Kidney capillary endothelial cell (primary cell): ENCODE measurements at places on chromosomes 4 and X.

GRCh38 chr4:18388039-18388438 is 366.5 kb upstream of the LCORL start:
- no peak for DNase-seq

DNA sequence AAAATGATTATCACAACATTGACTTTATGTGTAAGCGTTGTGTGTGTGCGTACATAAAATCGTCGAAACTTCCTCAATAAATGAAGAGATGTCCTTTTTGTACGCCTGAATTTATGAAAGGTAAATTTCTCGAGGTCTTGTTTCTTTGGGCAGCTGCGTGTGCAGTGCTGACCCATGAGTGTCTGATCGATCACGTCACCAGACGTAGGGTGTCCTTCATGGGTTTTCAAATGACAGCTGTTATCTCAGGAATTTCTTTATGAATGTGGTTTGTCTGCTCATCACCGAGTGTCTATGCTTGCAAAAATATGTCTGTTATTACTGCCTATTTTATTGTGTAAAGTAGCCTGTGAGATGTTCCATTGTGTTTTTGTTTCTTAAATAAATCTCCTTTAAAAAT is 67.7 kb upstream of the GPR78 start:
- no peak for DNase-seq

GRCh38 chr4:99323756-99324155 is 2.6 kb upstream of the ADH1B start:
- no peak for DNase-seq

DNA sequence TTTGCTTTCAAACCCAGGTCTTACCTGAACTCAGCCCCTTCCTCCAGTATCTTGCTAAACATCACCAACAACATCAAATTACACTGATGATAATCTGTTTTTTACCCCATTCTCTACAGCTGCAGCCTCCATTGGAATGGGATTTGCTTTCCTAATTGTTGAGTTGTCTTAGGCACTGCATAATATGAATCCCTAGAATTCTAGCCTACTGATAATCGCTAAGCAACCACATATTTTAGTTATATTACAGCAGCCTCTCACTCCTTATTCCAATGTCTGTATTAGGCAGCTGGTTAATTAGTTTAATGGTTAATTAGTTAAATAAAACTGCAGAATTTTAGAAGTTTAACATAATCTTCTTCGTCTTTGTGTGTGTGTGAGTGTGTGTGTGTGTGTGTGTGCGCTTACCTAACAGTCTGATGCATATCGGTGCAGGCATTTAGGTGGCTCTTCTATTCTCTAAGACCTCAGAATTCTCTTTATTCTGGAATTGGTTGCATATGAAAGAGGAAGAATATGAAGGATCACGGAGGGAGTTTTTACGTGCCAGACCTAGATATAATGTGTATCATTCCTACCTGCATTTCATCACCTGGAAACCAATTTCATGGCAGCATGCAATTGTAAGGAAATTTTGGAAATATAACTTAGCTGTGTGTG is 5.3 kb upstream of the COMMD8 start:
- DNase-seq = no peak

GRCh38 chrX:53088136-53088974 is 5.6 kb upstream of the KANTR start:
- peak; percentile 36 for DNase-seq

DNA sequence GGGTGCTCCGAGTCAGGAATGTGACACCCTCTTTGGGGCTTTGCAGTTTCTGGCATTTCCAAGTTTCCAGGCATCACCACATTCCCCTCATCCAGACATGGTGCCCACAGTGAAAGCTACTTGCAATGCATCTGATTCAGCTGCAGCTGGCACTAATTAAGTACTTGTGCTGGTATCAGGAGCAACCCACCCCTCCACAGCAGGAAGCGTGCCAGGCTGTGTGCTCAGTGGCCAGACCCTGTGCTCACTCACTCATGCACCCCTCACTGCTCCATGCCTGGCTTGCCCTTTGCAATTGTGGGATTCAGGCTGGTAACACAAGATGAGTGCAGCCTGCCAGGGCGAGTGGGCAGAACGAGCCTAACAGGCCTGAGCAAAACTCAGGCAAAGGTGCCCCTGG is 271.2 kb downstream of the EPHA5 start:
- DNase-seq = no peak

DNA sequence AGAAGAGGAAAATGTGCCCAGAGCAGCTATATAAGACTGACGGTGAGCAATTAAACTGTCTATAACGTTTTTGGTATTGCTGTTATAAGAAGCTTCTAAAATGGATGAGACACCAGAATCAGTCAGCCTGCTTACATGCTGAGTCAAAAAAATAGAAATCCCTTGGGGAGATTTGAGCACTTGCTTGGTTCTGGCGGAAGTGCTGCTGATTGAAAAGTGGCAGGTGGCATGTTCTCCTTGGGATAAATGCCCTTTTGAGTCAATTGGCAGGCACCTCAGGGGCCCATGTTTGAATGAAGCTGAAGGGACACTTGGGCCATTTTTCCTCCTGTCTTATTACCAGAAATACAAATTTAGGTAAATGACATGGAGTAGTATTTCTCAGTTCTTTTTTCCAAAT is 148.7 kb downstream of the PTCHD1 start:
- DNase-seq = no peak

GRCh38 chr4:22824091-22824490 is 131.4 kb downstream of the GBA3 start:
- DNase-seq = no peak

DNA sequence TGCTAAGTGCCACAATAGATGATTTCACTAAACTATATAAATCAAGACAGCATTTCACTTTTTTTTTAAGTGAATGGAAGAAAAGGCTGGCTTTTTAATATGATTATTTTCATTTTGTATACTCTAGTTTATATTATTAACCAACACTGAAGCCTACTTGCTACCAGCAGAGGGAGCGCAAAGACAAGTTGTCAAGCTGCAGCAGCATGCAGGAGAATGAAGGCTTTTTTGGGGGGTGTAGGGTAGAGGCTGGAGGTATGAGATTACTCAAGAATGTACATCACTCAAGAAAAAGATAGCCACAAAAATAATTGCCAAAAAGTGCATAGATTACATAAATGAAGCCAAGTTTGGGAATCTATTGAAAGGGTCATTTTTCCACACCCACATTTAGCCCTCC is 519.5 kb downstream of the FGF13 start:
- DNase-seq = peak; percentile 2

- no peak for DNase-seq
Observed at GRCh38 chrX:34624416-34624815, 32.7 kb downstream of the TMEM47 start.

DNA sequence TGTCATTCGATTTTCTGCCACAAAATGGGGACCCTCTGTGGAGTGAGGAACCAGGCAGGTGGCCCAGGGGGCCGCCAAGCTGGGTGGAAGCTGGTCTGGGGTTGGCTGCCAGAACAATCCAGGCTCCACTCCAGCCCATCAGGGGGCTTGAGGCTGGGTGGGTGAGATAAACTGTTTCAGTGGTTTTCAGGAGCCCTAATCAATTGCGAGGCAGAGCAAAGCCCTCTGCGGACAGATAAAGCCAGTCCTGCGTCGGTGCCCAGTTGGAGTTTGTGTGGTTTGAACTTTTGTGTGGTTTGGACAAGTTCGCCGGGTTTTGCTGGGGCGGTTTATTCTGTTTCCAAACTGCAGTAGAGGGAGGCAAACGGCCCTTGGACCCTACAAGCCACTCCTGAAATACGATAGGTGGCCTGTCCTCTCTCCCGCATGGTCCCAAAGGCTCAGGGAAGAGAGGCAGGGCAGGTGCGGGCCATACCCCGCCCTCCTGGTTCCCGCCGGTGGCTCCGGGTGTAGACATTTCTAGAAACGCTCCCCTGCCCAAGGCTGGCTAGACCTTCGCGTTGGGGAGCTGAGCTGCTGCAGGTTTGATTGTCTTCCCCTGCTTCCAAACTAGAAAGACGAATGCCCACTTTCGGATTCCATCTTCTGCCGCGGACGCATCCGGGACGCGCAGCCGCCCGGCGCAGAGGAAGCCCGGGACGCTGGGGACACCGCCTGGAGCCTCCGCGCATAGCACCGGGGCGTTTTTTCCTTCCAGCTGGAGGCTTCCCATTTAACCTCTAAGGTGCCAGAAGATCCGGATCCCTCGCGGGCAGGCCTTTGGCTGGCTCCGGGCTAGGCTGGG is 169.0 kb upstream of the BCOR start:
- DNase-seq = peak; percentile 50

DNA sequence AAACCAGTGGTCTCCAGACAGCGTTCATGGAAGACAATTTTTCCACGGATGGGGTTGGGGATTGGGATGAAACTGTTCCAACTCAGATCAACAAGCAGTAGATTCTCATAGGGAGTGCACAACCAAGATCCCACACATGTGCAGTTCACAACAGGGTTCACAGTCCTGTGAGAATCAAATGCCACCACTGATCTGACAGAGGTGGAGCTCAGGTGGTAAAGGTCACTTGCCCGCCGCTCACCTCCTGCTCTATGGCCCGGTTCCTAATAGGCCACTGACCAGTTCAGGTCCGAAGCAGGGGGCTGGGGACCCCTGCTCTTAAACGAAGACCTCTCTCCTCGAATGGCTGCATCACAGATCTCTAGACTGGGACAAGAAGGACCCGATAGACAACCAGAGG is 4.4 kb downstream of the APBB2 start:
- no peak for DNase-seq

GRCh38 chr4:105453550-105454205 is 20.2 kb downstream of the PPA2 start:
- no peak for DNase-seq

DNA sequence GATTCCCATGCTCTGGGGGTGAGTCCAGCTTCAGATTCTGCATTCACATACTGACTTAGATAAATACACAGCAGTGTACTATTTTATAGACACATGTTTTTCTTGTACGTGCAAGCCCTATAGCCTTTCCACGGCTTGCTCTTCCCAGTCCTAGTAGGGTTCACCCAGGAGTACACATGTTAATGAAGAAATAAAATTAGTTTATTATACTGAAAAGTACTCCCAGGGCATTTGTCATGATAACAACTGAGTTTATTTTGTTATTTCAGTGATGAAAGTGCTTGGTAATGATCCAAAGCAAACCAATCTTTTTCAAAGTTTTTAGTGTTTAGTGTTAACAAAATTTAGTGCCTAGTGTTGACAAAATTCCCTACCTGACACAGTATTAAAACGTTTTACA is 21.3 kb downstream of the MAPK10 start:
- no peak for DNase-seq

- DNase-seq = no peak
Observed at GRCh38 chrX:499870-500364, 113.2 kb upstream of the PPP2R3B start.

- DNase-seq = no peak
Observed at GRCh38 chrX:115949900-115950822, 220.4 kb upstream of the AGTR2 start.

GRCh38 chr4:39616651-39617050 is 22.0 kb downstream of the SMIM14 start:
- DNase-seq = peak; percentile 46
